EH (cell line): ENCODE measurements at places on chromosomes 7 and 10.

GRCh38 chr7:126213876-126214275 lies 1038.9 kb downstream of the GRM8 start:
- DNase-seq = no peak

DNA sequence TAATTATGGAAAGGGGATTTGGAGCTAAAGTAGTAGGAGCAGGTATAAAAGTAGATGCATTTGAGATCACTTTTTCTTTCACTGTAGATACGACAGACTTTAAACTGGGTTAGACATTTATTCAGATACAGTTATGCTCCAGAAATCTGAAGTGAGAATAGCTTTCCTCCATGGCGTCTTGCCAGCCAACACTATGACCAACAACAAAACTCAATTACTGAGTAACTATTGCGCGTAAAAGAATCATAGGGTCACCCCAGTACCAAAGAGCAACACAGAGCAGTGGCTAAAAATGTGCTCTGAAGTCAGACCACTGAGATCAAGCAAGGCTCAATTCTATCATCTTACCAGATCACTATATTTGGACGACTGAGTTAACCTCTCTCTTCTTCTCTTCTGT lies 262.5 kb upstream of the SORCS1 start:
- DNase-seq = no peak

GRCh38 chr10:26391701-26392695 lies 46.1 kb upstream of the APBB1IP start:
- DNase-seq = no peak

GRCh38 chr7:141302617-141303016 lies 228.8 kb downstream of the TMEM178B start:
- no peak for DNase-seq

GRCh38 chr10:133388236-133388972 lies 5.6 kb upstream of the MTG1 start:
- no peak for DNase-seq

DNA sequence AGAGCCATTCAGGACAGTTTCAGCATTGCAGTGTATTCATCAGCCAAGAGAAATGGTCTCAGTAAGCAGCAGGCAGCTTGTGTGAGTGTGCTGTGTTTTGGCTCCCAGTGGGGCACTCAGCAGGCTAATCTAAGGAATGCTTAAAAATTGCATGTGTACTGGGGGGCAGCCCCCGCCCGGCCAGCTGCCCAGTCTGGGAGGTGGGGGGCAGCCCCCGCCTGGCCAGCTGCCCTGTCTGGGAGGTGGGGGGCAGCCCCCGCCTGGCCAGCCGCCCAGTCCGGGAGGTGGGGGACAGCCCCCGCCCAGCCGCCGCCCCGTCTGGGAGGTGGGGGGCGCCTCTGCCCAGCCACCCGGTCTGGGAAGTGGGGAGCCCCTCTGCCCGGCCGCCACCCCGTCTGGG lies 116.2 kb downstream of the GRID1 start:
- DNase-seq = no peak

DNA sequence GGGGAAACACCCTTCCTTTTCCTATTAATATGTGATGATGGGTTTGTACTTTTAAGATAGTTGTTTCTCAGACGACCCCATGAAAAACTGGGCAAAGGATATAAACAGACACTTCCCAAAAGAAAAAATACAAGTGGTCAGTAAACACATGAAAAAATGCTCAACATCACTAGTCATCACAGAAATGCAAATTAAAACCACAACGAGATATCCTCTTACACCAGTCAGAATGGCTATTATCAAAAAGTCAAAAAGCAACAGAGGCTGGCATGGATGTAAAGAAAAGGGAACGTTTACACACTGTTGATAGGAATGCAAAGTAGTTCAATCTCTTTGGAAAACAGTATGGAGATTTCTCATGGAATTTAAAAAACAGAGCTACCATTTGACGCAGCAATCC lies 111.4 kb upstream of the ZEB1 start:
- DNase-seq = peak; percentile 34

DNA sequence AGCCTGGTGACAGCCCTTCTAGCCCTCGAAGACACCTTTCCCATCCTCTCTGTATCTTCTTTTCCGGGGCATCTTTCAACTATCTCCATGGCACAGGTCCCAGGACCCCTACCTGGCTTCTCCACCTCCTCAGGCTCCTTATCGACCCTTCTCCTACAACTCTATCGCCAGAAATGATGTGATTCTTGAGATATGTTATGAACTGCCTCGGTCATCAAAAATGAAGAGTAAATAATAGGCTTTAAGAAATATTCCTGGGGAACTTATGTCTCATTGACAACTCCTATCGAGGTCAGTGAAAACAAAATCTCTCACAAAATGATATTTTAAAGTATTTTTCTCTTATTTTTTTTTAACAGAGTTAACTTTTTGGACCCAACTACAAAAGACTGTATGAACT lies 405.5 kb upstream of the SHH start:
- DNase-seq = no peak

DNA sequence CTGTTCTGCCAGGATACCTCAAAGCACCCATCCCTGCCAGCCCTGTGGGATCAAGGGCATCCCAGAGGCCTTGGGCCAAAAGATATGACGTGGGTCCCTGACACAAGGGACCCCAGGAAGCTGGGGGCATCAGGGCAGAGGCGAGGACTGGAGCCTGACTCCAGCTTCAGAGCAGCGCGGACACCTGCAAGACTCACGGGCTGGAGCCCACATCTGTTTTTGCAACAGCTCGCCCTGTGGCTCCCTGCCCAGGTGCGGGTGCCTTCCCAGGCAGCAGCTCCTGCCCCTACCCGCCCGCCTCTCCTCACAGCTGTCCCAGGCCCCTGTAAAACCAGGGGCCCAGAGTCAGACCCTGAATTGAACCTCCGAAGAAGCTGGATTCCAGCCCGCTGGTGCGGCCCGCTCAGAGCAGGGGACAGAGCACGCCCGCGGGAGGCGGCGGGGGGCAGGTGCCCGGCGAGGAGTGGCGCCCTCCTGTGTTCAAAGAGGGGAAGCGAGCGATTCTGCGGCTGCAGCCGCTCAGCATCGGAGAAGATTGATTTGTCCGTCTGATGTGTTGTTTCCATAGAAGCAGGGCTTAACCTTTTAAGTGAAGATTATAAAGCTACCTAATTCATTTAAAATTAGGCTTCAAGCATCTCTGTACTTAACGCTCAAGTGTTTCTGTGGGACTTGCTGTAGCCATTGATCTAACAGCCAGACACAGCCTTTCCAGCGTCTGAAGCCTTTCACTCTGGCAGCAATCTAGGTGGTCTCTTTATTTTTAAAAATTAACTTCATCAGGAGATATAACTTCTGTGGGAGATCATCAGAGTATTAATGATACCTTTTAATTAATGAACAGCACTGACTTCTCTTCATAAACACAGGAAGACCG lies 88.4 kb downstream of the BEND7 start:
- peak; percentile 46 for DNase-seq

DNA sequence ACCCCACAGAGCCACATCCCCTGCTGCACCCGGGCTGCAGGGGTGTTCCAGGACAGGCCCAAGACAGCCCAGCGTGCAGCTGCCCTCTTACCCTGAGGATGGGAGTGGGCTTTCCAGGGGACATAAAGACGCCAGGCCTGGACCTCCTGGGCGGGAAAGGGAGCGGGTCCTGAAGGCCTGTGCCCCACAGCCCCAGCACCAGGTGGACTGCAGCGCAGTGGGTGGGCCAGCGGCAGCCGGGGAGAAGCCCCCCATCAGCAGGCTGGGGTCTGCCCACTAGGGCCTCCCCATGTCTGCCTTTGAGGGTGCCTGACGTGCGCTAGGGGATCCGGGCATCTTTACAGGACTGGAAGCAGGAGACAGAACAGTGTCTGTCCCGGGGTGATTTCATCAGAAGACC lies 22.6 kb upstream of the ZNF735 start:
- no peak for DNase-seq
